ENCODE measurements at places on chromosomes 12 and 14.
A peak's percentile ranks its signal among the peaks of the same experiment; 100 is the strongest.

- DNase-seq: no peak
These were observed 3.6 kb upstream of the HSPB8 start for GRCh38 chr12:119175081-119175480.

DNA sequence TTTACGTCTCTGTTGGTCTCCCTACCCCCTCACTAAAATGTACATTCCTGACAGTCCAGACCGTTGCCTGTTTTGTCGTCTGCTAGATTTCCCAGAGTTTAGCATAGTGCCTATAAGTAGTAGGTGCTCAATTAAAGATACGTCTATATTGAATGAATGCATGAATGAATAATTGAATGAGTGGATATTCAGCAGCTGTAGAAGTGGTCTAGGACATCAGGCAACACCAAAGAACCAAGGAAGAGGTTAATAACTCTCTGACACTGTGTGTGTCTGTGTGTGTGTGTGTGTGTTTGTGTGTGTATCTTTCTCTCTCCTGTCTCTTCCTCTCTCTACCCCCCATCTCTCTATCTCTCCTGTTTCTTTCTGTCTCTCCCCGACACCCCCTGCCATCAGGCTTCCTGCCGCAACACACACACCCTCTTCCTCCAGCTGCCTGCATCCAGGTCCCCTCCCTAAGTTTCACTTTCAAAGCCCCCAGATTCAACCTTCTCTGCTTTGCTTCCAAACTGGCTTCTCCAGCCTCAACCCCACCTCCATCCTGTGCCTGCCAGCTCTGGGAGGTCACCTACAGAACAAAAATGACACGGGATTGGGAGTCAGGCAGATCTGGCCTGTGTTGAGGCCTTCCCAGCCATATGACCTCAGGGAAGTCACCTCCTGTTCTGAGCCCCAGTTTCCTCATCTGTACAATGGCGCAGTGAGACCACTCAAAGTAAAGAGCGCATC, 119.9 kb upstream of the NCOR2 start:
- no peak for DNase-seq

- peak; percentile 20 for DNase-seq
These were observed 5.9 kb upstream of the CACNB3 start for GRCh38 chr12:48812389-48812788.

DNA sequence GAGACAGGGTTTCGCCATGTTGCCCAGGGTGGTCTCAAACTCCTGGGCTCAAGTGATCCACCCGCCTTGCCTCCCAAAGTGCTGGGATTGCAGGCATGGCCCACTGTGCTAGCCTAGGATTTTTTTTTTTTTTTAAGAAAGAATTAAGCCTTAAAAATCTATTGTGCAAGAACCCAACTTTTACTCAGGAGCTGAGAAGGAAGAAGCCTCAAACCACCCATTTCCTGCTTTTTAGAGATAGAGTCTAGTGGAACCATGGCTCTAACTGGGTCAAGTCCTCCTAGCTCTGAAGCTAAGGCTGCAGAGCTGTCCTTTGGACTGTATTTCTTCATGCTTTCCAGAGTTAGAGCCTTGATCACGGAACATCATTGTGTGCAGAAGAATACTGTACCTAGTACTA, 1.3 kb upstream of the TSFM start:
- no peak for DNase-seq
